ENCODE measurements at places on chromosomes 12 and 14.

DNA sequence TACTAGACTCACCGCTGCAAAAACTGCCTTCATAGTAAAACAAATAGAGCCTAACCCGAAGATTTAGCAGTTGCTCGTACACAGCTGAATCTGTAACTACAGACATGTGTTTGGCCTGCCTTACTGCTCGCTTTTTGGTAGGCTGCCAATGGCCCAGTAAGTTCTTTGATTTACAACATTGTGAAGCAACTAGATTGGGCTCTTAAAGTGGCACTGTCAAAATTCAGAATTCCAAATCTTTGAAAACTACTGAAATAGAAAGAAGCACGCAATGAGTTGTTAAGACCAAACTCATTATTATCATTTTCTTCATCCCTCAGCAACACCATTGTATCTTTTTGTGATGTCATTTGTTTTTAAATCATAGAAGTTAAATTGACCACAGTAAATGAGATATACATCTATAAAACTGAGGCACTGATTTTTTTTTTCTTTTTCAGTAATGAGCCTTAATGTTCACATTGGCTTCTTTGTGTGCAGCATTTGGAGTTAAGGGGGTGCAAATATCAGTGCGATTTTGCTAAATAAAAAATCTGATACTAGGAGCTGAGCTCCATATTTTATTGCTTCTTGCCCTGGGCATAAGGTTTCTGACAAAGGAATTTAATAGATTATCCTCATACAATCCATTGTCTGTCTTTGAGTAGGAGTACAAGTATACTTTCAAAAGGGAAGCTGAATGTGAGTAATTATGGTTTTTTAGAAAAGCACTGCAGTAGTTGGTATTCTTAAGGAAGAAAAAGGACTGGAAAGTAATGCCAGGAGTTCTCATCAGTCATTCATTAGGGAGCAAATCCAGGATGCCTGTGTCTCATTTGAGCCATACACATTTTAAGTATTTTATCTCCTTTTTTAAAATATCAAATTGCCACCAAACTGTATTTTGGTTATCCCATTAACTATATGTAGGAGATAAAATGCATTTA lies 138.5 kb downstream of the KICS2 start:
- no peak for DNase-seq

DNA sequence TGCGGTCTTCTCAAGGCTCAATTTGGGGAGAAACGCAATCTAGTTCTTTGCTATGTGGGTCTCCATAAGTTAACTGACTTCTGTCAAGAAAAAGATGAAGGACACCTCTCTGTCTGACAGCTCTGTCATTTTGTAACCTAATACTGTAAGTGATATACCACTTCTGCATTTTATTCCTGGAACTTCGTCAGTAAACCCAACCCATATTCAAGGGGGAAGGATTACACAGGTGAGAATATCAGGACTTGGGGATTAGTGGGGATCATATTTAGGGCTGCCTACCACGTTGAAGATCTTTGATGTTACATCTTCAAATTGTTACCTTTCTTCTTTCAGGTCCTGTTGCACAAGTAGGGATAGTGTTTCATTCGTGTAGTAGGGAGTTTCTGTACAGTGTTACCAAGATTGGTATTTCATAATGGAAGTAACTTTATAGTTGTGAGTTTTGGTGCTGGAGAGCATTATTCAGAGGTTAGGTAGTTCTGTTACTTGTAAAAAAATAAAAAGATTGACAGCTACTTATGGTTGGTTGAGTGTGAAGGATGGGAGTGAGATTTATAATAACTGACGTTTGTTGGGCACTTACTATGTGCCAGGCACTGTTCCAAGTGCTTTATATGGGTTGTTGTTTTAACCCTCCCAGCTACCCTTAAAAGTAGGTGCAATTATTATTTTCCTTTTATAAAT lies 1.6 kb downstream of the TMEM260 start:
- no peak for DNase-seq

DNA sequence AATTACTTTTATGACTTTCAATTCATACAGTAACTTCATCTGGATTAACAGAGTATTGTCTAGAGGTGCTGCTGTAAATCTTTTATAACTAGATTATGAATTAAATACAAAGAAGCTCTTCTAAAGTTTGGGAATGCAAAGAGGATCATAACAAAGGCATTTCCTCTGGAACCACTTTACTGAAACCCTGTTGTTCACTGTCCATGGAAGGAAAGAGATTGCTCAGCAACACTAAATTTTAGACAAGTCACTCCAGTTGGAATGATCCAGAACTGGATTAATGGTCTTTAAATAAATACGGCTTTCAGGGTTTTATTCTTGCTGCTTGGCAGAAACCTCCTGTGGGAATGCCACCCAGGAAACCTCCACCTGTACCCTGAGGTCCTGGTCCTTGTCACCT lies 250.6 kb downstream of the KSR2 start:
- DNase-seq = no peak

DNA sequence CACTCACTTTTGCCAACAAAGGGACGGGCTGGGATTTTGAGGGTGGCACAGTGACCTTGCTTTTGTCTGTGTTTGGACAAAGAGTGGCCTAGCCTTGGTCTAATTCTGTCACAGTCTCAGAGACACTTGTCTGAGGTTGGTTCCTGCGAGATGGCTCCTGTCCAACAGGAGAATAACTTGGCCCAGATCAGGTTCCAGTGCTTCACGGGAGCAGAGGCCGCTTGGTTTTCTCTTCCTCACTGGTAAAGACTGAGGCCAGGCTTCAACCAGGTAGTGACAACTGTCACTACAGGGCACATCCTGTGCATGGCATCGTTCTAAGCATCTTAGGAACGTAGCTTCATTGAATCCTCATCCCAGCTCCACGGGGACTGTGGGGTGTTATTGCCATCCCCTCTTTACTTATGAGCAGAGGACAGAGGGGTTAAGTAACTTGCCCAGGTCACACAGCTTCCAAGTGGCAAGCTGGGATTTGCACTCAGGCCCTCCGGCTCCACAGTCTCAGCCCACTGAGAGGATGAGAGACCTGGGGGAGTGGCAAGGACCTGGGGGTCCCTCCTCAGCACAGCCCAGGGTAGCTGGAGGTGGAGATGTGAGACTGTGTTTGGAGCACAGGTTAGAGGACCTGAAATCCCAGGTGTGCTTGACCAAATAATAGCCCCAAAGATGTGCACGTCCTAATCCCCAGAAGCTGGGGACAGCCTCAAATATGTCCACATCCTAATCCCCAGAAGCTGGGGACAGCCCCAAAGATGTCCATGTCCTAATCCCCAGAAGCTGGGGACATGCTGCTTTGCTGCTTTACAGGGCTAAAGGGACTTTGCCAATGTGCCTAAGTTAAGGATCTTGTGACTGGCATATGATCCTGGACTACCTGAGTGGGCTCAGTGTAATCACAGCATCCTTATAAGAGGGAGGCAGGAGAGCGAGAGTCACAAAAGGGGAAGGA lies 179.2 kb upstream of the RTL1 start:
- no peak for DNase-seq

GRCh38 chr12:129005416-129005815 lies 152.1 kb downstream of the GLT1D1 start:
- no peak for DNase-seq

- DNase-seq = no peak
Observed at GRCh38 chr14:99094901-99095300, 177.1 kb downstream of the BCL11B start.

GRCh38 chr12:50647031-50647430 lies 116.9 kb upstream of the ATF1 start:
- DNase-seq = no peak

GRCh38 chr14:26380637-26381036 lies 217.2 kb downstream of the NOVA1 start:
- DNase-seq = no peak

DNA sequence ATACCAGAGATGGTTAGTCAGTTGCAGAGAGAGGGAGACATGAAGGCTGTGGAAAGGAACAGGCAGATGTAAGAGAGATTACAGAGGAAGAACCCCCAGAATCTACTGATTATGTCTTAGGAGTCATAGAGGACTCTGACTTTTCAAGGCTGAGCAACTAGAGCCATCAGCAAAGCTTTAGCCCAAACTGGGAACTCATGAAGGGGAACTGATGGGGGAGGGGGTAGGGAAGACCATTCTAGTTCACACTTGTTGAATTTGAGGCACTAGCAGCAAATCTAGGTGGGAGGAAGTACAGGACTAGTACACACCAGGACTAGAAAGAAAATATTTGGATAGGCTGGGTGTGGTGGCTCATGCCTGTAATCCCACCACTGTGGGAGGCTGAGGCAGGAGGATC lies 10.1 kb downstream of the LGALS3 start:
- no peak for DNase-seq

DNA sequence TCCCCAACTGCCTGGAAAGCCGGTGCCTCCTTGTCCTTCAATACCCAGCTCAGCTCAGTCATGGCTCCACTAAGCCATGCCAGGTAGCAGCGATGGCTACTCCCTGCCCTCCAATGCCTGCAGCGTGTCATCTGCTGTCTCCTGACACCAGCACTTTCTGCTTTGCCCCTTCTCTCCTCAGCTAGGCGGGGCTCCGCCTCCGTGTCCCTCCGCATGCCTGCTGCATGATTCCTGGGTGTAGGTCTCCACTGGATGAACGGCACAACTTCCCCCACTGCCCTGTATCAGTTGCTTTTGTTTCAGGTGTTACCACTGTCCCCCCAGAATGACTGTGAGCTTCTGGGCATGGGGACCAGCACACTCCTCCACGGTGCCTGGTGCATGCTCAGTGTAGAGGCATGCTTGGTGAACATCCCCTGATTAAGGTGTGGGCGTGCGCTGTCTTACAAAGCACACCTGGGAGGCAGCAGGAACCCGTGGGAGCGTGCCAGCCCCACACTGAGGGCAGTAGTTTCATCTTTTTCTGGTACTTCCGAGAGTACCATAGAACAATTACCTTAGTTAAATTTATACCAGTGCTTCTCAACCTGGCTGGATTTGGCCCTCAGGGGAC lies 179.4 kb upstream of the PRMT8 start:
- DNase-seq = no peak

GRCh38 chr12:28316049-28316448 lies 125.8 kb downstream of the CCDC91 start:
- no peak for DNase-seq

DNA sequence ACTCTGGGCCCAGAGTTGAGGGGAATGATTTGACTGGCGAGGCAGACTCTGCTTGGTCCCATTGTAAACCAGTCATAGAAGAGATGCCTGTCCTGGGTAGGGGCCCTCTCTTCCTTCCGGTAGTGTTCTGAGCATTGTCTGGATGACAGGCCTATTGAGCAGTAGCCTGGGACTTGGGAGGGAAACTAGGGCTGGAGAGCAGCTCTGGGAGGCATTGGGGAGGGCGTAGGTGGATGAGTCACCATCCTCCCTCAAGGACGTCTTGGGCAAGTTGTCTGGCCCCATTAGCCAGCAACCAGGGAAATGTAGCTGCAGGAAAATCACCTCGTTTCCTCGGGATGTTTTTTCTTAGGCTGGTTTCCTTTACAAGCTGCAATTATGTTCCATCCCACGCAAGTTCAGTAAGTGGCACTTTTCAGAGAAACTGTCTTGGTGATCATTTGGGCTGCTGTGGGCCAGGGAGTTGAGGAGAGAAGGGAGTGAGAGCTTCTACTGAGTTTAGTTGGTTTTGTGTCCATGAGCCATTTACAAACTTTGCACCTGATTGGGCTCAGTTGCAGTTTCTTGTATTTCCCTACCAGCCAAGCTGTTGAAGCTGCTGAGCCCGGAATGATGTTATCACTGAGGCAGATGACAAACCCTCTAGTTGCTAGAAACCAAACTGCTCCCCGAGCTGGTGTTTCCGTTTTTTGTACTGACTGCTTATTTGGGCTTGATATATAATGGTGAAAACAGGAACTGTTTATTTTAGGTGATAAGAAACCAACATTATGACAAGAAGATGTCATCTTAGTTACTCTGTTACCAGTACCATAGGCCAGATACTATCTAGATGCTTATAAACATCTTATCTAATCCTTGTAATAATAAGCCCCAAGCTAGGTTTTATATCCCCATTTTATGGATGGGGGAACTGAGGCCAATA lies 147.6 kb downstream of the CHST11 start:
- no peak for DNase-seq

DNA sequence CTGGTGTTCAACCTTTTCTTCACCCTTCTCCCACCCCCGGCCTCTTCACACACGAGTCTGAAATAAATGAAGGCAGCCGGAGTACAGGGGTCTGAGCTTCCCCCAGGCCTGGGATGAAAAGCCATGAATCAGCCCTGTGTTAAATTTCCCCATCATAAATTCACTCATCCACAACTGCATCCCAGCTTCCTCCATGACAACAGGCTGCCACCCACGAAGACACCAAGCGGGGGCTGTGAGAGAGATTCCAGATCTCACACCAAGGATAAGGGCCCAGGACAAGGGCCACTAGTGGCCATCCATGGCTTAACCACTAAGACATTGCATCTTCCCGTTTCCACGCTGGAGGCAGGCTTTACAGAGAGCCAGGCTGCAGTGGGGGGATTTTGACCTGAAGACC lies 93.9 kb upstream of the NCOR2 start:
- DNase-seq = no peak

GRCh38 chr12:120997448-120997847 lies 18.8 kb downstream of the C12orf43 start:
- DNase-seq = no peak

- DNase-seq = no peak
Observed at GRCh38 chr14:93493054-93493453, 62.3 kb downstream of the UNC79 start.

- peak; percentile 17 for DNase-seq
Observed at GRCh38 chr14:81682701-81683100, 149.0 kb upstream of the SEL1L start.
